ENCODE measurements at places on chromosomes 7 and 10.

- no peak for DNase-seq
Observed at GRCh38 chr7:3551536-3551935, 250.5 kb downstream of the SDK1 start.

- DNase-seq = no peak
Observed at GRCh38 chr10:71585564-71586290, 133.9 kb downstream of the C10orf105 start.

DNA sequence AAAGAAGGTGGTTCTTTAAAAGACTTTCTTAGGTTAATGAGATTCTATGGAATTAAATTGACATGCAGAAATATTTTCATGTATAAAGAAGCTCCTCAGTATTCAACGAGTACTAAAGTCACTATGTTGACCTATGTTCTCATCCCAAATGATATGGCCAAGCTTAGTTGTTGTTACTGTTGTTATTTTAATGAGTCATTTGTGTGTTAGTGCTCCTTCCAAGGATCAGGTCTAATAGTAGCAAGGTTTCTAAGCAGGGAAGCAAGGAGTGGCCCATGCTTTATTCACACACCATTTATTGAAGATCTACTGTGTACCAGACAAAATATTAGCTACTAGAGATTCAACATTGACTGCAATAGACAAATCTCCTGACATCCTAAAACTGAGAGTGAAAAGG, 41.9 kb downstream of the LRRN3 start:
- DNase-seq = no peak

GRCh38 chr7:91149341-91150246, 114.6 kb upstream of the FZD1 start:
- no peak for DNase-seq

- DNase-seq = no peak
Observed at GRCh38 chr7:25289518-25289917, 61.2 kb upstream of the NPVF start.

DNA sequence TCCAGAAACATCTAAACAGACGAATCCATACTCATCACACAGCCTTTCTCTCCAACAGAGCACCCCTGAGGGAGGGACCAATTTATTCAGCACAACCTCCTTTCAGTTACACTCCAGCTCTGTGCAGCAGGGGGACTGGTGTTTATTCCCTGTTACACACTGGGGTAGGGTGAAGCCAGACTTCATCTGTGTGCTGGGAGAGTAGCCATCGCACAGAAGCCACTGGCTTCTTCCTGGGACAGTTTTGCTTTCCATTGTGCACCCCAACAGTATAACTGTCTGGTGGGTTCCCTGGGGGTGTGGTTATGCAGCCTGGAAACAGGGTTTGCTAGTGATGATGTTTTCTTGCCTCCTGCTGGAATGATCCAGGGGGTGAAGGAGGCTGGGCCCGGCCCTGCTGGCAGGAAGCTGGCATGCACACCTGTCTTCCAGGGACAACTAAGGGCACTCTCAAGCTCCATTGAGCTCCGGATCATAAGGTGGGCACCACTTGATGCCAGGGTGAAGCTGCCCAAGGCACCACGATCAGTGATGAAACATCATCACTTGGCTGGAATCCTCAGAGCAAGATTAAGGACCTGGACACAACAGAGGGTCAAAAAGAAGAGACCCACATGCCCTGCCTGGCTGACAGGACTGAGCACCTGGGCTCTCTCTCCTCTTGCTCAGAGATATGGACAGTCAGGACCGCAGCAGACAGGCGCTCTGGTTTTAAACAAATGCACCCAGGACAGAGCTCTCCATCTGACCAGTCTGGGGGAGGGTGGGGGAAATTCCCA, 293.2 kb downstream of the GRID1 start:
- no peak for DNase-seq

DNA sequence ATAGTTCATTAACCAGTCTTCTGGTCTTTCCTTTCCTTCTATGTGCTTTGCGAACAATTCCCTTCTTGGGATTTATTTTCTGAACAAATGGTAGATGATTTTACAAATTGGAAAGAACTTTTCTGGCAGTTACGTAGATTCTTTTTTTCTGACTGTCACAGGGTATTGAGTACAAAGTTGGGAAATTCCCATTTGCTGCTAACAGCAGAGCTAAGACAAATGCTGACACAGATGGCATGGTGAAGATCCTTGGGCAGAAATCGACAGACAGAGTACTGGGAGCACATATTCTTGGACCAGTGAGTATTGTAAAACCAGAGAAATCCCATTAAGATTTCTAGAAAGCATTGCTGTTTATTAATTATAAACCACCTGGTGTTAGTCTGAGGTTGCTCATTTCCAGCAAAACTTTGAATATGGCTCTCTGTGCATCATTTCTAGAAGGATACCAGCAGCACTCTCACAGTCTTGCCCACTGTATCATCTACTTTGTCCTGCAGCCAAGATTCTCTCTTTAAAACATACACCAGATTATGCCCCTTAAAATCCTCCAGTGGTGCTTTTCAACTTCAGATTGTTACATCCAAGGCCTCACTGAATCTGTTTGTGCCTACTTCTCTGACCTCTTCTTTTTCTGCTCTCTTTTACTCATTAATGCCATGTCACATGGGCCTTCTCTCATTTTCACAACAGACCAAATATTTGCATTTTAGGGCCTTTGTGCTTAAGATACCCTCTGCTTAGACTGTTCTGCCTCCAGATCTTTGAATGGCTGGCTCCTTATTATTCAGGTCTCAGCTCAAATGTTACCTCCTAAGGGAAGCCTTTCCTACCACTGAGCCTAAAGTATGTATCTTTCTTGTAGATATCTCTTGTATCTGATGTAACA, 27.0 kb downstream of the DLD start:
- DNase-seq = no peak

GRCh38 chr10:90352288-90352687, 505.6 kb downstream of the HTR7 start:
- no peak for DNase-seq

All from cortex of kidney (tissue), 1 donor.